DMS53 (cell line): ENCODE measurements at places on chromosomes 6 and 20.
A peak's percentile ranks its signal among the peaks of the same experiment; 100 is the strongest.

GRCh38 chr6:18171871-18172270 lies 16.6 kb downstream of the KDM1B start:
- DNase-seq, result no peak

DNA sequence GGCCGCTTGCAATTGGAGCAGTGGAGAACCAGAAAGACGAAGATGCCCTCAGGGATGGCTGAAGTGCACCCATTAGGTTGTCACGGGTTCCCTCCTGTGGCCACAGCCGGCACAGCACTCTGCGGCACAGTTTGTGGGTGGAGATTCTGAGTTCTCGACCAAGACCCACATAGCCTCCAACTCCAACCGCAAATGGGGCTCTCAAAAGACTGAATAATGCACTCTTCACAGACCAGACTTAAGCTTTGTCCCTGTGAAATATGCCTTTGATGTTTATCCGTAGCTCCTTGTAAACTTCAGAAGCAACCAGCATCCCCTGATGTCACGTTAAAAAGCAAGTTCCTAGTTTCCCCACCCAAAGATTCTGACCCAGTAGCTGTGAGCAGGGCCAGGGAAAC lies 934 bp upstream of the CST9 start:
- peak; percentile 90 for DNase-seq

GRCh38 chr20:59148701-59149493 lies 14.7 kb upstream of the ZNF831 start:
- DNase-seq, result no peak

DNA sequence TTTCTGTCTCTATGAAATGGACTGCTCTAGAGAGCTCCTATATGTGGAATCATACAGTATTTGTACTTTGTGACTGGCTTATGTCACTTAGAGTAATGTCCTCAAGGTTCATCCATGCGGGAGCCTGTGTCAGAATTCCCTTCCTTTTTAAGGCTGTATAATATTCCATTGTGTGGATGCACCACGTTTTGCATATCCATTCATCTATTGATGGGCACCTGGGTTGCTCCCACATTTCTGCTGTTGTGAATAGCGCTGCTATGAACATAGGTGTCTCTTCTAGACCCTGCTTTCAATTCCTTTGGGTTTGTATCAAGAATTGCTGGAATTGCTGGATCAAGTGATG lies 155.4 kb downstream of the BMP7 start:
- DNase-seq, result no peak

DNA sequence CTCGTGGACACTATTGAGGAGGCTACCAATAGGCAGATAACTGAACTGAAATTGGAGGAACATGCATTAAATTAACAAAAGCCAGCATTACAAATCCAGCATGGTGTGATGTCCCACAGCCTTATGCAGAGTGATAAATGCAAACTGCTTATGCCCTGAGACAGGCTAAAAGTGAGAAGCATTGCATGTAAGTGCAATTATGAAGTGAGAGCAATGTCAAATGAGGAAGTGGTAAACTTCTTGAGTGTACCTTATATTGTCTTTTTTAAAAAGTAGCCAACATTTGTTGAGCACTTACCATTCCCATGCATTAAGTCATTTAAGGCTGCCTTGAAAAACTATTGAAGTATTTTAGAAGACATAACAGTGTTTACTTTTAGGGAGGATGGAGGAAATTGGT lies 212.2 kb downstream of the TBC1D7 start:
- DNase-seq, result no peak

GRCh38 chr6:36372088-36372487 lies 15.4 kb downstream of the ETV7 start:
- no peak for DNase-seq

- no peak for DNase-seq
Observed at GRCh38 chr6:39494998-39495397, 172.5 kb upstream of the KCNK16 start.
